ENCODE measurements at places on chromosomes 12 and 14.
A peak's percentile ranks its signal among the peaks of the same experiment; 100 is the strongest.

- DNase-seq: no peak
Measured at GRCh38 chr12:127494961-127495915, 771.7 kb upstream of the TMEM132C start.

GRCh38 chr12:26406813-26407212 is 211.4 kb downstream of the SSPN start:
- DNase-seq: no peak

GRCh38 chr12:105944628-105945027 is 194.1 kb downstream of the NUAK1 start:
- no peak for DNase-seq

- no peak for DNase-seq
Measured at GRCh38 chr12:2652401-2653081, 142.2 kb upstream of the FKBP4 start.

- no peak for DNase-seq
Measured at GRCh38 chr14:86153480-86153879, 623.5 kb downstream of the FLRT2 start.

- DNase-seq: no peak
Measured at GRCh38 chr14:95211721-95212504, 54.6 kb upstream of the DICER1 start.

- DNase-seq: no peak
Measured at GRCh38 chr12:26231470-26231869, 36.1 kb downstream of the SSPN start.

- peak; percentile 42 for DNase-seq
Measured at GRCh38 chr14:24425704-24426103, 3.8 kb downstream of the CBLN3 start.

DNA sequence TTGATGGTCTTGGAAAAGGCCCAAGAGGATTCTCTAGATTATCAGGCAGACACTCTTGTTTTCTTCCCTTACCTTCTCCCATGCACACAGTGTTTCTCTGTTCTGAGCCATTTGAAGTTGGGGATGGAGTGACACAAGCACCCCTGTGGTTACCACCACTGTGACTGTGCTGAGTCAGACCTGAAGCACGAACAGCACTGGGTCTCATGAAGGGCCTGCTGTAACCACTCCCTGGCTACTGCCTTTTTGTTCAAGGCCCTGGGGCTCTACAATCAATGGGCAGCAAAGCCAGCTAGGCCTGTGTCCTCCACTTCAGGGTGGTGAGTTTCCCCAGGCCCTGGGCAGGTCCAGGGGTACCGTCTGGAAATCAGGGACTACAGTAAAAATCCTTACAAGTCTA is 65.5 kb downstream of the TSPAN8 start:
- DNase-seq: no peak

DNA sequence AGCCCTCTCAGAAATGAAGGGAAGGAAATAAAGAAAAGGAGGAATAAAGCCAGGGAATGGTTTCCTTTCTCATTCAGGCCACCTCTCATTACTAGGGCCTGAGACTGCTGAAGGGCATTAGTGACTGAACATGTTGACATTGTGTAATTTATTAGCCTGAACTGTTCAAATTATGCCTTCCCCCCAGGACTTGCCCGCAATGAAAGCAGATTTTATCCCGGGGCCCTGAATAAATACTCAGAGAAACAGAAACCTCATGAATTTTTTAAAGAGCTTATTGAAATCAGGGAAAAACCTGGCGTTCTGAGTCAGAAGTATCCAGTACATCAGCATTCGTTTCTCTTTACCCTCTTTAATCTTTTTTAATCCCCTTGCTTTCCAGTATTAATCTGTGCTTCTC is 35.9 kb upstream of the WSCD2 start:
- no peak for DNase-seq

GRCh38 chr14:75094896-75095295 is 25.5 kb downstream of the ZC2HC1C start:
- no peak for DNase-seq

DNA sequence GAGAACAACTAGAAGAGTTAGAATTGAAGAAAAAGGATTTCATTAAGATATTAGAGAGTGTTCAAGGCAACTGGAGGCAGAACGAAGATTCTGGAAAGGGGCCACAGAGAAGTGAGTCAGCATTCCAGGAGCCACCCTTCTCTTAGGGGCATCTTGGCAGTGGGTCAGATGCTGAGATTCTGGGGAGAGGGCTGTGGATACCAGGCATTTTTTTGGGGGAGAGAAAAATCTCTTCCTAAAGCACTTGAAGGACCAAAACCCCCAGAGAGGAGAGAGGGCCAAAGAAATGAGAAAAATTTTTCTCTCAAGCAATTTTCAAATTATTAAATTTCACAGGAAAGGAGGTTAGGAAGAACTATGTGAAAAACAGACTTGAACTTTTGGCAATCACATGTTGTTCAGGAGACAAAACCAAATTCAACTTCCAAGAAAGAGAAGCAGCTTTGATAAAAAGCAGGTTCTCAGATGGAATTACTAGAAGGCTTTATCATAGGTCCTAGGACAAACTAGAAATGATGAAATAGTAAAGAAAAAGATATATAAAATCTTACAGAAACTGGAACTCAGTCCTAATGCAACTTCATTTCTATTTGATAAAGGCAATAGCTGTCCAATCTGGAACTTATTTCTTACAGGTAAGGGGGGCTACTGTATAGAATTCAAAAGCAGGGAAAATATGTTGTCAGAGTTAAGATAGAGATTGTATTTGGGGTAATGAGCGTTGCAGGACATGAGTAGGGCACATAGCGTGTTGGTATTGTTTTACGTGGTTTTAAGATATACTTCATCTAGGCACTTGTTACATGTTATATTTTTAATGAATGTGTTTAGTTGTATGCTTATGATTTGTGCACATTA is 1.1 kb upstream of the CLEC2D start:
- DNase-seq: no peak

- DNase-seq: no peak
Measured at GRCh38 chr14:70350078-70350477, 9.4 kb downstream of the COX16 start.

DNA sequence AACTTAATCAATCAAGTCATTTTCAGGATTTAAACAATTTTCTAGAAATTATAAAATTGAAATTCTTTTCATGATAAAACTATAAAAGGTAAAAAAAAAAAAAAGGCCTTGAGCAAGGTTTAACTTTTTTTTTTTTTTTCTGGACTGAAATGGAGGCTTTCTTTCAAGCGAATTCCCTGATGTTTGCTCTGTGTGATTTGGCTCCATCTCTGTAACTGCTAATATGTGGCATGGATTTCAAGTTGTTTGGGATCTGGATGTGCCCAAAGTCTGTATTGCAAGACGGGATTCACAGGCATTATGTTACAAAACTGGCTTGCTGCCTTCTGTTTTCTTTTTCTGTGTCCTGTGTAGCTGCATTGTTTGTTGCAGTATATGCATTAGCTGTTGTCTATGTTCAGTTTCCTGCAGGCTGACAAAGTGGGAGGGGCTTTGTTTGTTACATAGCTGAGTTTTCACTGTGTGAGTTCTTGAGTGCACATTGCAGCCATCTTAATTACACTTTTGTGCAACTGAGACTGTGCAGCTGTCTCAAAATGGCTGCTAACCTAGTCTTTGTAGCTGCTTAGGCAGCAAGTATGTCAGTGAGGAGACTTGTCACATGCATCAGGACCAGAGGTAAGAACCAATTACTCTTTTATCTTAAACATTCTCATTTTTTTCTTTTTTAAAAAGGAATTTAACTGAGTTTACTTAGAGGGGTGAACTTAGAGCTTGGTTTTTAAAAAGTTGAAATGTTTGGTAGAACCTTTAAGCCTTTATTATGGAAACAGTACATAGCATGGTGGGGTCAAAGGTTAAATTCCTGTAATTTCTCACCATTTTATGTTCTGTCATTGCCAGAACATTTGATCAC is 19.5 kb downstream of the ATF7IP start:
- DNase-seq: peak; percentile 53

DNA sequence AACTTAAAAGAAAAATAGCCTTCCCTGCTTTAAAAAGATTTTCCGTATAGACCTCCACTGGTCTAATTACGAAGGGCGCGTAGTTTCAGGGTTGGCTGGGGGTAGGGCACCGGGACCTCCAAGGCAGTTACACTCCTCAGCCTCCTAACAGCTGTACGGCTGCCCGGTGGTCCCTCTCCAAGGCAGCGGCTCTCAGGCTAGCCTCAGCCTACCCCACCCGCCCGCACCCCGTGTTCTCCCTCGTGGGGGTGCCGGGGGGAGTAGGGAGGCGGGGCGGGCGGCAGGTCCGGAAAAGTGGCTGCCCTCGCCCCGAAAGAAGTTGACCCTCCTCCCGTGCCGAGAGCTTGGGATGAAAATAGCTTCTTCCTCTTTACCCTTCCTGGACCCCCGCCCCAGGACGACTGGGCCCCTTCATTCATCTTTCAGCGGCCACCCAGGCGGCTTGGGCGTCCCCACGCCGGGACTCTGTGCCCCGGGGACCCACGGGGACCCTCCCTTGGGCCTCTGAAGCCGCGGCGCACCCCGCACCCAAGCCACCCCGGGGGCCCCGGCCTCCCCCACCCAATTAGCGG is 991 bp upstream of the RCOR1 start:
- DNase-seq: no peak

- DNase-seq: no peak
Measured at GRCh38 chr12:130644146-130644545, 72.0 kb downstream of the RIMBP2 start.

DNA sequence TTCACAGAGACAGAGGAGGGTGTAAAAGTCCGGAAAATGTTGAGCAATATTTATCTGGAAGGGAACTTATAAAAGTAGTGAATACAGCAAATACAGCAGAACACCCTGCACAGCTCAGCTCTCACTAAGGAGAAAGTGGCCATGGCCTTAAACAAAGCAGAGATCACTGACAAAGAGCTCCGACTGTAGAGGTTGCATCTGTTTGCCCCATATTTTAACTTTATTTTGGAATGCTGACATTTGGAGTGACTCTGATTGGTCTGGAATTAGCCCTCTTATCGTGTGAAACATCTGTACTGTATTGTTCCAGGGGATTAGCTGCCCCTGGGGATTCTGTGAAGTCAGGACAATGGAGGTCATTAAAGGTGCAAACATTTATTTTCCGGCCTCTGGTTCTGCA is 1275.7 kb upstream of the FLRT2 start:
- DNase-seq: peak; percentile 56

DNA sequence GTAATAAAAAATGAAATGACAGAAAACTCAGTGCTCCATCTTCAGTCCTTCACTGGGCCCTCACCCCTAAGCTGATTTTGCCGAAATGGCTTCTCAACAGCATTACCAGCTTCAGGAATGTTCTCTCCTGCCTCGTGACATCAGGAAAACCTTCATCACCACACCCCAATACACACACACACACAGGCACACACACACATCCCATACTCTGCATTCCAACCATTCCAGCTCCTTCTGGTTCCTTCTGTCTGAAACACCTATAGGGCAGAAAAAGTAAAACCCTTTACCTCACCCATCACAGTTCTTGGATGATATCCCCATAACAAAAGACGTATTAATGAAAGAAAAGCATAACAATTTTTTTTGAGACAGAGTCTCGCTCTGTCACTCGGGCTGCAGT is 75.9 kb downstream of the CCDC60 start:
- no peak for DNase-seq

GRCh38 chr12:1594006-1594260 is 448 bp downstream of the FBXL14 start:
- DNase-seq: peak; percentile 63

DNA sequence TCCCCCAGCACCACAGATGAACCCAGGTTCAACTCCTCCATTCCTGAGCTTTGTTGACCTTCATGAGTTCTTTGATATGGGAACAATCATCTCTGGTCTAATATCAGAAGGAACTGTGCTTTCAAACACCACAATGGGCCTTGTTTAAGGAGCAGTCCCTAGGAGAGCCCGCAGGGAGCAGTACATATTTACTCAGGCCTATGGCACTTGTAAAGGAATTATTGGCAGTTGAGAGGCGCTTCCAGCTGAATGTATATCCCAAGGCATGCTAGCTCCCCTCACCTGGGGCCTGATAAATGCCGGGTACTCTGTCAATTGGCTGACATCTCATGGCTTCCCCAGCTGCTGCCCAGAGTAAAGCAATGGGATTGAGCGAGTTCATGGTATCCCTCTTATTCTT is 76.2 kb downstream of the ZFP36L1 start:
- no peak for DNase-seq

GRCh38 chr12:62653740-62654139 is 187.1 kb downstream of the MON2 start:
- no peak for DNase-seq
